ENCODE measurements at places on chromosomes 2 and 18. TPM values are rescaled to one million over a fixed set of nuclear protein-coding genes. Genes with fewer than 3 reads are reported as not detected.

SLC5A6 gene
- 14.7 TPM for total RNA-seq

AMER3 gene
- not detected for total RNA-seq

STPG4 gene
- total RNA-seq: 0.37 TPM

MROH2A gene
- total RNA-seq: under 0.01 TPM

GPR45 gene
- not detected for total RNA-seq

ING5 gene
- total RNA-seq: 27.7 TPM

CHRND gene
- not detected for total RNA-seq

GRB14 gene
- 0.71 TPM for total RNA-seq

ERICH2 gene
- 1.2 TPM for total RNA-seq

RIT2 gene
- not detected for total RNA-seq

CABLES1 gene
- total RNA-seq: 9.4 TPM

CAPN13 gene
- not detected for total RNA-seq

MRPL33 gene
- 63.0 TPM for total RNA-seq

UGGT1 gene
- total RNA-seq: 68.1 TPM

MIB1 gene
- 55.6 TPM for total RNA-seq

SNORC gene
- total RNA-seq: 0.92 TPM

ZDBF2 gene
- total RNA-seq: 16.8 TPM

KIDINS220 gene
- total RNA-seq: 80.2 TPM

ALPI gene
- total RNA-seq: not detected

NCK2 gene
- 25.6 TPM for total RNA-seq

TTR gene
- total RNA-seq: not detected

CEBPZOS gene
- total RNA-seq: 9.1 TPM

DSC3 gene
- total RNA-seq: 0.14 TPM

PMAIP1 gene
- total RNA-seq: 3.1 TPM

NR4A2 gene
- 0.09 TPM for total RNA-seq

ACMSD gene
- total RNA-seq: under 0.01 TPM

IL1A gene
- total RNA-seq: 2.3 TPM

GCKR gene
- 0.14 TPM for total RNA-seq

EEF1B2 gene
- 943 TPM for total RNA-seq

GAD1 gene
- total RNA-seq: 0.28 TPM

TIGD1 gene
- 1.8 TPM for total RNA-seq

MOGAT1 gene
- total RNA-seq: not detected

SERPINB11 gene
- not detected for total RNA-seq

SFXN5 gene
- 10.2 TPM for total RNA-seq

AQP12B gene
- not detected for total RNA-seq
